Fibroblast of skin of back (primary cell): ENCODE measurements at places on chromosomes 2 and 18.

GRCh38 chr2:13584020-13584419 is 867.3 kb downstream of the TRIB2 start:
- DNase-seq = no peak

DNA sequence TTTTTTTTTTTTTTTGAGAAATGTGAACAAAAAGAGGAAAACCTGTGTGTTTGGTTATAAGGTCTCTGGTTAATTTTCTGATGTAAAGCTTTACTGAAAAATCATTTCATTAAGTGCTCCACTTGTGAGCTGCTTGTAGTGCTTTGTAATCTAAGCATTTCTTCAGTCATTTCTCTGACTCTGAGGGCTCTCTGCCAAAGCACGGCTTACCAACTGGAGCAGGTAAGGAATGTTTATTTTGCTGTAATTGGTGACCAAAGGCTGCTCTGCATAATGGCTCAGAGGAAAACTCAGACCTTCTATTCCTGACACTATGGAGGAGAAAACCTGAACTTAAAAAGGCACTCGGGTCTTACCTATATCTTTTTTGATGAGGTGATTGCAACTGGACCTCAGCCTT is 848.8 kb downstream of the MBD2 start:
- DNase-seq = no peak

DNA sequence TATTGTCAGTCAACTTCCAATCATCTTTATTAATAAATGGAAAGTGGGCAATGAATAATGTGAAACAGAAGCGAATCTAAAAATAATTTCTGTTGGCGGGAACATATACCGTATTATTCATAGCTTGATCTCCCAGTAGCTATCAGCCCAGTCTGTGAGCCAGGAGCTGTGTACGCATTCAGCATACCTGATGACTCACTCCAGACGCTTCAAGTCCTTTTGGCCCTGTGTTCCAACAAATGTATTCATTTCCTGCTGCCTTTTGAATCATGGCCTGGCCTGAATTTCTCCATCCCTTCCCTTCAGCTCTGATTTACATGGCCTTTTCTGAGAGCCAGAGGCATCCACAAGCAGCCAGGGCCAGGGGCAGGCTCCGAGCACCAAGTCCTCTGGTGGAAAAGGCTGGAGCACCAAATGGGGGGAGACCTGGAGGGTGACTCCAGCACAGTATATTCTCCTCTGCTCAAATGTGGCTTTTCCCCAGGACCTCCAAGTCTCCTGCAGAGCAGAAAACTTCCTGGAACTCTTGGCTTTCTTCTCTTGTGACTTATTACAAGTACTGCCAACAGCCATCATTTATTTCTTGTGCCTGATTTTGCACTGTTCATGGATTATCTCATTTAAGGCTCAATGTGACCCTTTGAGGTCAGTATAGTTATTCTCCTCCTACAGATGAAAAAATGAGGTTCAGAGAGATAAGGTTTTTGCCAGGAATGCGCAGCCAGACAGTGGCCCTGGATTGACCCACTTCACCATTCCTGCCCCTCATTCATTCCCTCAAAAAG is 108.7 kb downstream of the EN1 start:
- DNase-seq = peak; percentile 98

- DNase-seq = peak; percentile 72
Measured at GRCh38 chr2:135817951-135818350, 19.0 kb downstream of the LCT start.

DNA sequence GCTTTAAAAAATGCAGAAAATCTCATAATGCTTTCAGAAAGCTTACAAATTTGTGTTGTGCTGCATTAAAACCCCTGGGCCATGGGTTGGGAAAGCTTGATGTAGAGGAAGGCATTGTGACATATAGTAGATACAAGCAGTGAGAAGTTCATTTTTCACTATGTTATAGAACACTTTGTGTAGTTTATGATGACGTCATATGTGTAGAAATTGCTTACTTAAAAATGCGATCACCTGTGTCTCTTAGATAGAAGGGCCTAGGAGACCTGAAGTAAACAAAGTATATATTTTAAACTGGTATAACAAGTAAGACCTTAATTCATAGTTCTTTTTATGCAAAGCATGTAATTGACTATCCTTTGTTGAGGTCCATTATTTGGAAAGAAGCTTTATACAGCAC is 393.5 kb downstream of the ARHGAP15 start:
- no peak for DNase-seq

DNA sequence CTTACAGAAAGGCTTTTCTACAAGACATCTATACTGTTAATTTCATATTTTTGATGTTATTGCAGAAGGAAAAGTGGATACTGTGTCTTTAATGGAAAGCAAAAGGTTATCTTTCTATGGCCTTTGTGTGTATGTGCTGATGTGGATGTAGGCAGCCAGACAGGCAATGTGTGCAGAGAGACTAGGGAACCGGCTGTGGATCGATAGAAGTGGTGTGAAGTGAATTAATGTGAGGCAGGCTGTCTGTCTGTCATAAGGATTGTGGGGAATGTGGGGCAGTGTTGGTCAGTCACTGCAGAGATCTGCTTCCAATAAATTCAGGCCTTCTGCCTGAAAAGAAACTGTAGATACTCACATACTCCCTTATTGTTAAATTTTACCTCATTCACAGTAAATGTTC is 156.7 kb downstream of the WDR7 start:
- DNase-seq = no peak

GRCh38 chr18:27735117-27735516 is 441.8 kb downstream of the CDH2 start:
- peak; percentile 31 for DNase-seq

GRCh38 chr2:37851428-37851827 is 73.7 kb upstream of the RMDN2 start:
- DNase-seq = no peak

- DNase-seq = no peak
Measured at GRCh38 chr2:235070063-235070706, 118.4 kb downstream of the SH3BP4 start.

DNA sequence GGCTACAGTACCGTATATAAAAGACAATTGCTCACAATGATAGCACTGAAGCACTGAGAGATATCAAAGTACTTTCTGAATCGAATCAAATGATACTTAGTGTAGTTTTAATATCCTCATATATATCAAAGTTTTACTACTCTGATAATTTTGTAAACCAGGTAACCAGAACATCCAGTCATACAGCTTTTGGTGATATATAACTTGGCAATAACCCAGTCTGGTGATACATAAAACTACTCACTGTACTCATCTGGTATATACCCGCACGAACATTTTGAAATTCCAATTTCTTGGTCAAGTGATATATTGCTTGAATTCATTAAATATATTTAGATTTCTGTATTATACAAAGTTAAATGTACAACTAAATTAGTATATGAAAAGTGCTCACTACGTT is 20.5 kb downstream of the SLC39A6 start:
- DNase-seq = no peak

DNA sequence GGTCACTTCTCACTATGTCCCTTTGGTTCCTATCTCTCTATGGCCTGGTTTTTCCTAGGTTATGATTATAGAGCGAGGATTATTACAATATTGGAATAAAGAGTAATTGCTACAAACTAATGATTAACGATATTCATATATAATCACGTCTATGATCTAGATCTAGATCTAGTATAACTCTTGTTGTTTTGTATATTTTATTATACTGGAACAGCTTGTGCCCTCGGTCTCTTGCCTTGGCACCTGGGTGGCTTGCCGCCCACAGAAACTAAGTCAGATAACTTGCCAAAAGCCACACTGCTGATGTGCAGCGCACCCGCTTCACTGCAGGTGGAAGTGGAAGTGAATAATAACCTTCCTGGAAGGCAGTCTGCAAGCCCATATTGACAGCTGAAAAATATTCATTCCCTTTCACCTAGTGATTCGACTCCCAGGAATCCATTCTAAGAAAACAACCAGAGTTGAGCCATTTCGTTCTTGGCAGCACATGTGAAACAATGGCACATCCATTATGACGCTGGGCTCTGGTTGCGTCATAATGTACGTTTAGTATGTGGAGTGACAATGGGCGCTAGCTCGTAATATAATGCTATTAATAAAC is 725 bp upstream of the ANKRD53 start:
- peak; percentile 70 for DNase-seq

GRCh38 chr18:78242806-78243205 is 736.8 kb upstream of the SALL3 start:
- DNase-seq = no peak

- no peak for DNase-seq
Measured at GRCh38 chr2:60023256-60023985, 530.0 kb downstream of the BCL11A start.
